ENCODE measurements at places on chromosomes 12 and 14. TPM values are rescaled to one million over a fixed set of nuclear protein-coding genes. Genes with fewer than 3 reads are reported as not detected.

DNA sequence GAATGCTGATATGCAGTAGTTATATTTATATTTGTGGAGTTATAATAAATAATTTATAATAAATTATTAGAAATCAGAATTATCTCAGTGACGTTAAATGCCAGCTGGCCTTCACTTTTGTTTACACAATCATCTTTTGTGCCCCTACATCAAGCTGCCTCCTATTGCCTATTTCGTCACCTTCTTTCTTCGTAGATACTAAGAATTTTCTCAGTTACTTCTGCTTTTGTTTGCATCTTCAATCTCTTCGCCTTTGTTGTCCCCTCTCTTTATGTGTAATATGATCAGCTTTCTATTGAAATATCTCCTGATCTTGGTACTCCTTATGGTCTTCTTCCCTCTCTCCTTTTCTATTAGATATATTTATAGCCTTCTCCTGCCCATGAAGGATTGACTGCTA lies 197.0 kb downstream of the ERC1 start:
- DNase-seq, result no peak
- no peak overlapping the region for H3K4me3 ChIP-seq
- peaks cover 6% of the 10 kb centered on the region for H3K4me1 ChIP-seq

DNA sequence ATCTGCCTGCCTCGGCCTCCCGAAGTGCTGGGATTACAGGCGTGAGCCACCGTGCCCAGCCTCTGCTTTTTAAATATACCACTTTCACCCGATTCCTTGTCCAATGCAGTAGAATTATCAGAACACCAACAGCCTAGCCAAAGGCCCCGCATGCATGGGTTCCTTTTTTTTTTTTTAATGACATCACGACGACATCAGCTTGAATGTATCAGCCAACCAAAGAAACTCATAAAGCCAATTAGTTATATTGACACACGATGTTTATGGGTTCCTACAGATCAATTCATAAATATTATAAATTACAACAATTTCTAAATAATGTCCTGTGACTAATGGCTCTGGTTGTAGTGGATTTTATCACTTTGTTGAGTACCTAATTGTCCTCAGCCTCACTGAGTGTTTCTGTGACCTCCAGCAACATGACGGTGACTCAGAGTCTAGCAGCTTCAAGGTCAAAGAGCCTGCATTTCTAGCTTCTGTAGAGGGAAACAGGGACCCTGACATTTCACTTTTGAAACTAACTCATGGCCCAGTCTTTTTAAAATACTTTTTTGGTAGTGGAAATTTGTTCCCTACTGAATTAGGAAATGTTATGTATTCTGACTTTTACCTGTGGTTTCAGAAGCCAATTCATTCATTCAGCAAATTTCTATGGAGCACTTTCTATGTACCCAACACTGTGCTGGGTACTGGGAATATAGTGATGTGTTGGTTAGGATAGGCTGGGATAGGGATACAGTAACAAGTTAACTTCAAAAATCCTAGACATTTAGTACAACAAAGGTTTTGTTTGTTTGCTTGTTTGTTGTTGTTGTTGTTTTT lies 144.1 kb downstream of the SUDS3 start:
- H3K27me3 ChIP-seq, result peaks cover 6% of the 10 kb centered on the region
- no peaks in the 10 kb centered on the region for H3K36me3 ChIP-seq
- DNase-seq, result no peak
- H3K4me1 ChIP-seq, result no peaks in the 10 kb centered on the region
- H3K27ac ChIP-seq, result no peak overlapping the region

- H3K27ac ChIP-seq, result peak overlapping the region; percentile 99
- H3K27me3 ChIP-seq, result no peaks in the 10 kb centered on the region
- peak overlapping the region; percentile 70 for H3K4me3 ChIP-seq
- H3K4me1 ChIP-seq, result peaks cover 89% of the 10 kb centered on the region
Measured at GRCh38 chr12:6461401-6462233, 8.9 kb downstream of the VAMP1 start.

DNA sequence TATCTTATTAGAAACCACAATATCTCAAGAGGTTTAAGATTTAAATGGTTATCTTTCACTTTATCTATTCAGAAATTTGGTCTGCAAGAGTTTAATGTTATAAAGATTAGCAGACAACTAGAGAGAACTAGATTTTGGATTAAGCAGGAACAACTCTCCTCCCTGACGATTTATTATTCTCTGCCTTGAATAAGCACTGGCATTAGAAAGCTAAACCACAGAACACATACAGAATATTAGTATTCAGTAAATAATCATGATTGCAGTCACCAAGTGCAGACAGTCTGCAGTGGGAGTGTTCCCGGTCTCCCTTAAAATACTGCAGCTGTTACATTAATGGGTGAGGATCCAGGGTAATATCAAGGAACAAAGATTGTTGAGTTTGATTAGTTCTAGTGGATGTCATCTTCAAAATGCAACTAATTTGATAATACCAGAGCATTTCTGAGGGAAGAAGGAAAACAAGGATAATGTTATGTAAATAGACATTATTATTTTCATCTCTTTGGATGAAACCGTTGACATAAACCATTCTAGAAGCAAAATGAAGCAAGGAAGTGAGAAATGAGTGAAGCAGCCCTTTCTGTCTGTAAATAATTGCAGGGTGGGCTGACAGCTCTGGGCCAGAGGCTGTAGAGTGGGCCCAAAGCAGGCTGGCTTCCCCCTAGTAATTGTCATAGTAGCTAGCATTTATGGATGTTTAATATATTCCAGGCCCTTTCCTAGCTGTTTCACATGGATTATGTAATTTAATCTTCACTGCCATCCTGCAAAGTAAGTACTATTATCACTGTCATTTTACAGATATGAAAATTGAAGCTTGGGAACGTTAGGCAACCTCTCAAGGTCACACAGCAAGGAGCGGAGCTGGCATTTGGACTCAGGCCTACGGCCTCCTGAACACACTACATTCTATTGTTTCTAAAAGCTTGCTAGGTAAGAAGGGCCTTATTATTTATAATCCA lies 79.4 kb downstream of the DYRK2 start:
- DNase-seq, result no peak
- peaks cover 15% of the 10 kb centered on the region for H3K27me3 ChIP-seq
- no peaks in the 10 kb centered on the region for H3K4me1 ChIP-seq
- H3K36me3 ChIP-seq, result no peaks in the 10 kb centered on the region
- no peak overlapping the region for H3K4me3 ChIP-seq

GRCh38 chr14:23154964-23155587 lies 28.4 kb downstream of the SLC7A8 start:
- no peaks in the 10 kb centered on the region for H3K36me3 ChIP-seq
- no peaks in the 10 kb centered on the region for H3K4me1 ChIP-seq
- no peak overlapping the region for H3K27ac ChIP-seq
- peaks cover 6% of the 10 kb centered on the region for H3K27me3 ChIP-seq
- DNase-seq, result no peak
- H3K4me3 ChIP-seq, result no peak overlapping the region

GRCh38 chr12:10584415-10584814 lies 29.0 kb downstream of the MAGOHB start:
- no peaks in the 10 kb centered on the region for H3K27me3 ChIP-seq
- DNase-seq, result no peak
- no peak overlapping the region for H3K27ac ChIP-seq
- no peaks in the 10 kb centered on the region for H3K4me1 ChIP-seq

DNA sequence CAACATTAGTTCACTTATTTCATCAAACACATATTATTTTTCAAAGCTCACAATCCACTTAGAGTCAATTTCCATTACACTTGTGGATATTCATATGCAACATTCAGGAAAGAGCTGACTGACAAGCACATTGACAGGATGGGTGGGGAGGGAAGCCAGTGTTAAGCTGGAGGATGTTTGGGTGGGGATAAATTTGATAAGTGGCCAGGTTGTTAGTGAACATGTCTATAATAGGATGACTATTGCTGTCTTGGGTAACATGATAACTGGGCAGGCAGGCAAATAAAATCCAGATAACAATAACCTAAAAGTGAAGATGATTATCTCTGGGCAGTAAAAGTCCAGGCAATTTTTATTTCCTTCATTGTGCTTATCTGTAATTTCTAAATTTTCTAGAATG lies 73.8 kb upstream of the OSBPL8 start:
- H3K27me3 ChIP-seq, result no peaks in the 10 kb centered on the region
- H3K4me3 ChIP-seq, result no peak overlapping the region

- no peak overlapping the region for H3K4me3 ChIP-seq
- no peak overlapping the region for H3K27ac ChIP-seq
- no peak for DNase-seq
- no peaks in the 10 kb centered on the region for H3K27me3 ChIP-seq
- H3K4me1 ChIP-seq, result no peaks in the 10 kb centered on the region
Measured at GRCh38 chr12:110180591-110181005, 56.4 kb downstream of the IFT81 start.

DNA sequence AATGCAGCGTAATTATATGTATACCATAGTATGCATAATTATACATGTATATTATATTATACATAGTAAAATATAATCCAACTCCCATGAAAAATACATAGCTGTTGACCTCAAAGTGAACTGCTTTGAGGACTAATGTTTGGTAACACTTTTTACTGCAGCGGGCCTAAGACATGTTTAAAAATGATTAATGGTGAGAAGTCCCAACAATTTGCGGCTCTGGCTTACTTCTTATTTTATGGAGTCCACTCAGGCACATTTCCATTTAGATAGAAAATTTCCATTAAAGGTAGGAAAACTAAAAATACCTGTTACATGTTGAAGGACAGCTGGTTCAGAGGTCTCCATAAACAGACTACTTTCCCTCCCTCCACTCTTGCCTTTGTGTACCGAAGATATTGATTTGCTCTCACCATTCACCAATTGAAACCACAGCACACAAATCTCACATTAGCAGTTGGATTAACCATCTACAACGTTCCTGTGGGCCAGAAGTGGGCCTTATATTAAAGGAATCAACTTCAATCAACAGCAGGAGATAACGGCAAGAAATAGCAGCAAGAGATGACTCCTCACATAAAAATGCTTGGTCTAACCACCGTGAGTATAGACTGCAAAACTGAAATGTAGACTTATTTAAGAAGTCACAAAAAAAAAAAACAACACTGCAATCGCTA lies 14.1 kb upstream of the NT5DC3 start:
- H3K27ac ChIP-seq, result no peak overlapping the region
- H3K27me3 ChIP-seq, result peaks cover 2% of the 10 kb centered on the region
- no peak overlapping the region for H3K4me3 ChIP-seq

DNA sequence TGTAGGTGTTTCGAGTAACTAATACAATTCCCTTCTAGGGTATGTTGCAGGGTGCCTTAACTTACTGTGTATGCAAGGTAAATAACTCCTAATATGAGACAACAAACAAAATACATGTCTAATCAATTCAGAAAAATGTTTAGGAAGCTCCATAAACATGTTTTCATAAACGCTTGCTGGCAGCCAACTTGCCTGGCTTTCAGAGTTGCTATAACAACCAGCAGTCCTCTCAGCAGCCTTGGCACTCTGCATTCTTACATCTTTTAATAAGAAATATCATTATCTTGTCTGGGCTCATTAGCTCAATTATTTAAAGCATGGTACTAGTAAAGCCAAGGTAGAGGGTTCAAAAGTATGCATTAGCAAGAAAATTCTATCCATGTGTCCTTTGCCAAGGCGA lies 477.4 kb downstream of the APAF1 start:
- H3K27ac ChIP-seq, result no peak overlapping the region
- no peaks in the 10 kb centered on the region for H3K4me1 ChIP-seq
- DNase-seq, result no peak
- H3K4me3 ChIP-seq, result no peak overlapping the region

DNA sequence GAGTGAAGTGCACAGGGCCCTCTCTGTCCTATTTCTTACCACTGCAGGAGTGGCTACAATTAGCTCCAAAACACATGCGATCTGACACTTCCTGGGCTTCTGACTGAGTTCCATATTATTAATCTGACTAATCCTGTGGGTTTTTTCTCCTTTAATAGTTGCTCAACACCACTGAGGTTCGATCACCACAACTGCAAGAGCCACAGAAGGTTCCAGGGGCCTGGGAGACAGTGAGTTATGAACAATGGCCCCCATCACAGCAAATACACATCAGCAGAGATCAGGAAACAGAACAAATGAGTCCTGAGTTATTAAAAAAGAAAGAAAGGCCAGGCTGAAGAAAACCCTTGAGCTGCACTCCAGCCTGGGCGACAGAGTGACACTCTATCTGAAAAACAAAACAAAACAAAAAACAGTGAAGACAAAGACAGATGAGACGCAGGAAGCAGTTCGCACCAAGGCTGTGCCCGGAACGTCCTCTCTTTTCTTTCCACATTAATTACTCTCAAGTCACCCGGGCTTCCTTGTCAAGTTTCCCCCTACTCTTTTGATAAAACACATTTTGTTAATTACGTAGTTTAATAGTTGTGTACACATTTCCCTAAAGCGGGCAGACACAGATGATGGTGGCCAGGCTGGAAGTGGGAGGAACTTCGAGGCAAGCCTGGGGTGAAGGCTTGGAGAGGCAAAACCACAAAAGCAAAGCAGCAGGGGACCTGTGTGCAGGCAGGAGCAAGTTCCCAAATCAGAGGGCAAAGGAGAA lies 42.7 kb downstream of the CDC42BPB start:
- peaks cover 18% of the 10 kb centered on the region for H3K36me3 ChIP-seq
- no peak overlapping the region for H3K4me3 ChIP-seq
- no peak overlapping the region for H3K27ac ChIP-seq
- peaks cover 13% of the 10 kb centered on the region for H3K4me1 ChIP-seq
- H3K27me3 ChIP-seq, result no peaks in the 10 kb centered on the region

GRCh38 chr12:91857813-91858542 lies 287.7 kb downstream of the BTG1 start:
- no peaks in the 10 kb centered on the region for H3K36me3 ChIP-seq
- no peaks in the 10 kb centered on the region for H3K27me3 ChIP-seq
- H3K4me1 ChIP-seq, result no peaks in the 10 kb centered on the region
- DNase-seq, result no peak
- H3K27ac ChIP-seq, result no peak overlapping the region

DNA sequence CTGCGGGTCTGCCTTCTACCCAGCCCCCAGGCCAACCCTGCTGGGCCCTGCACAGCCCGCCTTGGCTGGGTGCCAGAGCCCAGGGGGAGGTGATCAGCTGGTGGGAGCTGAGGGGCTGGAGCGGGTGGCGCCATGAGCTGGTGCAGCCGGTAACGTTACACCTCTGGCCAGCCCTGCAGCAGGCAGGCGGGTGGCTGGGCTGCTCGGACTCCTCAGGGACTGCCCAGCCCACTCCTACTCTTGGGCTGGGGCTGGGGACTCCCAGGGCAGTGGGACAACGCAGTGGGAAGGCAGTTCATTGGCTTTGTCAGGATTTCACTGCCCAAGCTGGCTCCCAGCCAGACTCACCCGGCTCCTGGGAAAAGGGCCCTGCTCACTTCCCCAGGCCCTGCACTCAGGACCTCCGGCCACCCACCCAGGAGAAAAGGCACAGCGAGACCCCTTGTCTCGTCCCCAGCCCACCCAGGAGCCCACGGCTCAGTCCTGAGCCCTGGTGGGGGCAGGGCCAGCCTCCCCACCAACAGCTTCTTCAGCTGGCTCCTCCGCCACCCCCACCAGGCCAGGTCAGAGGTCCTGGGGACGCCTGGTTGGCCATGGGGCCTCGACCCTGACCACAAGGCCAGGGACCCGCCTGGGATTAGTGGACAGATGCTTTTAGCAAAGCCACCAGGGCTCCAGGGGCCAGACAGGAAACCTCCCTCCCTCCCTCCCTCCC lies 1.0 kb downstream of the PGF start:
- no peak overlapping the region for H3K27ac ChIP-seq
- peaks cover 11% of the 10 kb centered on the region for H3K27me3 ChIP-seq
- no peak overlapping the region for H3K4me3 ChIP-seq
- H3K4me1 ChIP-seq, result no peaks in the 10 kb centered on the region
- H3K36me3 ChIP-seq, result no peaks in the 10 kb centered on the region

The NPAS3 gene
- total RNA-seq, result not detected

The PIWIL1 gene
- total RNA-seq, result not detected

The PRKCH gene
- 4.7 TPM for total RNA-seq

The BEGAIN gene
- not detected for total RNA-seq

The CCDC196 gene
- total RNA-seq, result not detected

The PXMP2 gene
- total RNA-seq, result 7.7 TPM
